GM04504 (cell line): ENCODE measurements at places on chromosomes 1 and 21.

DNA sequence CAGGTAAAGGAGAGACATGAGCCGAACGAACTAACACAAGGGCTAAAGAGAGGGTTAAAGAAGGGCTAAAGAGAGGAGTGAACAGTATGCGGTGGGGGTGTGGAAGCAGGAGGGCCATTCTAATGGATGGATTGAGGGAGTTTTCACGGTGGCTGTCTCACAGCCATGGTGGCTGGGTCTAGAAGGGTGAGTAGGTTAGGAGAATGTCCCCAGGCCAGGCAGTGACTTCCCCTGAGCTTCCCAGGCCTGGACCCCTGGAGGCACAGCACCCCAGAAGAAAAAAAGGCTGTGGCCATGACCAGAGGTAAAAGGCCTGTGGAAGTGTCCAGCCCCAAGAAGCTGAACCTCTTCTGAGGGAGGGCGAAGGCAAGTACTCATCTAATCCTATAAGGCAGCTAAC lies 3.6 kb downstream of the FNDC5 start:
- DNase-seq = no peak

DNA sequence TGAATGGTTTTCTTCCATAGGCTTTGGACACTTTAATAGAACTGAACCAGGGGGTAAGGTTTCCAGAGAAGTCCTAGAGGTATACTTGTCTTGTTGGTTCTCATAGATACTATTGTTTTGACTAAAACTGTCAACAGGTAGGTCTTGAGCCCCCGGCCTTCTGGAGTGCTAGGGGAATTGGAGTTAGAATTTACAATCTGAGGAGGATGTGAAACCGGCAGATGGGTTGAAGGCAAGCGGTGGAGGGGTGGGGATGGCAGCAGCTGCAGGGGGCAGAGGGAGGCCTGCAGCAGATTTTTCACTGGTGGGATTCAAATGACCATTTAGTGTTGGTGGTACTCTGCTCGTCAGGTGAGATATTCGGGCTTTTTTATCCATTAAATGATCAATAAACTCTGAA lies 4.3 kb upstream of the CD1D start:
- DNase-seq = no peak

DNA sequence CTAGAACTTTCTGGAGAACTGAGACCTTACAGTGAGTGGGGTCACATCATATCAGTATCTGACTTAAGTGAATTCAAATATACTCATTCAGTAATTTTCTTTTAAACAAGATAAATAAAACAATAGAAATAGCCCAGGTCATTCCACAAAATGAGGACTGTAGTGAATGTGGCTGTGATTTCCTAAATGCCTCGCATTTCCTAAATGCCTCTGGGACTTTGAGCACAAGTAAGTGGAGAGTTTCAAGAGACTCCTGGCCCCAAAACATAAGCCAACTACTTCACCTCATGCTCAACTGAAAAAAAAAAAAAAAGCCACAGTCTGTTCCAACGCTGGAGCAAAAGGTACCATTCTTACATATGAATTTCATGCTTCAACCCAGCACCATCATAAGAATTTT lies 81.5 kb downstream of the ZNF281 start:
- DNase-seq = no peak

DNA sequence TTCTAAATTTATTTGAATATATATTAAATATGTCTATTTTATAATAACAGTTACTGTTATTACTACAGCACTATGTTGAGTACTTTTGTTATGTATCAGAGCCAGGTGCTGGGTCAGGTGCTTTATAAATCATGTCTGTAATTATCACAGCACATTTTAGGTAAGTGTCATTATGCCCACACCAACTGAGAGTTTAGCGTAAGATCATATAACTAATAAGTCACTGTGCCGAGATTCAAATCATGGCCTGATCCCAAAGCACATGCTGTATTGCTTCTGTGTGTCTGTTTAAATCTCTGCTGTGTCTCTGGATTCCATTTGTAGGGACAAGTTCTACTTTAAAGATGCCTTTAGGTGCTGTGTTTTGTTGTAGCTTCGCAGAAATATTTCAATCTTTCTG lies 1.9 kb downstream of the GPSM2 start:
- no peak for DNase-seq

- no peak for DNase-seq
Observed at GRCh38 chr1:196501760-196502428, 106.3 kb downstream of the KCNT2 start.

DNA sequence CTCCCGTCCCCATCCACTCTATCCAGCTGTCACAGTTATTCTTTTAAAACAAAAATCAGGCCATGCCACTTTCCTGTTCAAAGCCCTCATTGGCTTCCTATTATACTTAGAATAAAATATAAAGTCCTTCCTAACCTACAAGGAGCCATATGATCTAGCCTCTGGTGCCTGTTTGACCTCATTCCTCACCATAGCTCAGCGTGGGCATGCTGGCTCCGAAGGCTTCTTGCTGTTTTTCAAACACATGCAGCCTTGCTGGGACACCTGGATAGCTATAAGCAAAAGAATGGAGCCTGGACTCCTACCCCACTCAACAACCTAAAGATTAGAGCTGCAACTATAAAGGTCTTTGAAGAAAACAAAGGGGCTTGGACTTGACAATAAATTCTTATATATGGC lies 23.7 kb downstream of the DHCR24 start:
- DNase-seq = no peak

DNA sequence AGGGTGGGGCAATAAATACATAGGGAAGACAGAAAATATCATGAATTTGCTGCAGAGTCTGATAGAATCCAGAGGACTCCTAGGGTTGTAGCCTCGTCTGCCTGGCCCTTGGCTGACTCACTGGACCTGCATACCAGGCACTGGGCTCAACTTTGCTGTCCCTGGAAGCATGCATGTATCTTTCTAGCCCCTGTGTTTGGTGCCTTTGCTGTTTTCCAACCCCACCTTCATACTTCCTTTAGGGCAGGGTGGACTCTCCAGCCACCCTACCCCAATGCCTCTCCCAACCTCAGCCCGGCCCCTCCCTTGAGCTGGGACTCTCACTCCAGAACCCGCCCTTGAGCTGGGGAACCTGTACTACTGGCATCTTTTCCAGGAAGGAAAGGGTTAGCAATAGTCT lies 1.2 kb downstream of the RAB25 start:
- no peak for DNase-seq
